ENCODE measurements at places on chromosomes 1 and 21.

DNA sequence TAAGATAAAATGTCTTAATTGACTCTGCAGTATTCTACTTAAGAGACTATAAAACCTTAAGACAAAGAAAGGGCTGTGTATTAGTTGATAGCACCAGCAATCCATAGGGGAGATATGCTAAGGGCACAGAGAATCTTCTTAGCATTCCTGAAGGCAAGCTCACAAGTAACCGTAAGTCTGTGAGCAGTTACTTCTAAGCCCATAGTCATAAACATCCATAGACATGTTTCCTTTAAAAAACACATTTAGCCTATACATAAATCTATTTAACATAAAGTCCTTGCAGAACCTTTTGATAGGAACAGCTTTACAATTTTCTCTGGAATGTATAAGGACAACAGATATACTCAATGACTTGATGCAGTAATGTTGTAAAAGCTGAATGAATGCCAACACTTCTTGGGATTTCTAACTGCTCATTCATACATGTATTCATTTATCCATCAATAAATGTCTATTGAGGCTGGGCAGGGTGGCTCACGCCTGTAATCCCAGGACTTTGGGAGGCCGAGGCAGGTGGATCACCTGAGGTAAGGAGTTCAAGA is 6.3 kb upstream of the ERRFI1 start:
- DNase-seq: no peak

DNA sequence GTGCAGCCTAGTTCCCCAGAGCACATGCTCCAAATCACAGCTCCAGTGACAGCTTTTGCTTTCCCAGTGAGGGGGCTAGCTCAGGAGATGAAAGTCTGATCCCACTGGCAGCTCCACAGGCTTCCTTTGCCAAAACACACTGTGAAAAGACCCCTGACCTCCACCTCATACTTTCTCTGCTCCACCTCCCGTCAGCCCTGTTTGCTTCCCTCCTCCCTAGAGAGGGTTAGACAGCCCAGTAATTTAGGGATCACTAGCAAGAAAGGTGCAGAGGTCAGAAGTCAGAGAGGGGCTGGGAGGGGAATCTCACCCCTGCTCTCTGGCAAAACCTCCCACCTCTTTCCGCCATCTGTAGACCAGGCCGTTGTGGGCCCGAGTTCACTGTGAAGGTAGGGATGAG is 62.8 kb downstream of the PLXNA2 start:
- no peak for DNase-seq

- DNase-seq: no peak
Measured at GRCh38 chr1:214444182-214444939, 107.0 kb downstream of the PTPN14 start.

DNA sequence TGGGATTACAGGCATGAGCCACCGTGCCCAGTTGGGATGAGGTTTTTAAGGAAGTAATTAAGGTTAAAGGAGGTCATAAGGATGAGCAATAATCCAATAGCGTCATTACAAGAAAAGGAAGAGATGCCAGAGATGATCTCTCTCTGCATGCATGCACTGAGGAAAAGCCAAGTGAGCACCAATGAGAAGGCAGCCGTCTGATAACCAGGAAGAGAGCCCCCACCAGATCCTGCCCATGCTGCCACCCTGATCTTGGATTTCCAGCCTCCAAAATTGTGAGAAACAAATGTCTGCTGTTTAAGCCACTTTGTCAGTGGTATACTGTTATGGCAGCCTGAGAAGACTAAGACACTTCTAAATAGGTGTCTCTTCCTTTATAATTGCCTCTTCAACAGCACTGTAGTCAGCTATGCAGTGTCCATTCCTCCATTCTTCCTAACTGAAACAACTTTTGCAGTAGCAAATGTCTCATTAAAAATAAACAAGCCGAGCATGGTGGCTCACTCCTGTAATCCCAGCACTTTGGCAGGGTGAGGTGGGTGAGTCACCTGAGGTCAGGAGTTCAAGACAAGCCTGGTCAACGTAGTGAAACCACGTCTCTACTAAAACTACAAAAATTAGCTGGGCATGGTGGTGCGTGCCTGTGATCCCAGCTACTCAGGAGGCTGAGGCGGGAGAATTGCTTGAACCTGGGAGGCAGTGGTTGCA is 216.2 kb upstream of the RUNX1 start:
- DNase-seq: peak; percentile 38

- peak; percentile 43 for DNase-seq
Measured at GRCh38 chr1:89873770-89874169, 52.9 kb downstream of the LRRC8D start.

DNA sequence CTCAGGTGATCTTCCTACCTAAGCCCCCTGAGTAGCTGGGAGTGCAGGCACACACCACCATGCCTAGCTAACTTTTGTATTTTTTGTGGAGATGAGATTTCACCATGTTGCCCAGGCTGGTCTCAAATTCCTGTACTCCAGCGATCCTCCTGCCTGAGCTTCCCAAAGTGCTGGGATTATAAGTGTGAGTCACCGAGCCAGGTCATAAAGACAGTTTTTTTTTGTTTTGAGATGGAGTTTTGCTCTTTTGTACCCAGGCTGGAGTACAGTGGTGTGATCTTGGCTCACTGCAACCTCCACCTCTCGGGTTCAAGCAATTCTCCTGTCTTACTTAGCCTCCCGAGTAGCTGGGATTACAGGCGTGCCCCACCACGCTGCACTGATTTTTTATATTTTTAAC is 42.1 kb downstream of the KIF1B start:
- no peak for DNase-seq

DNA sequence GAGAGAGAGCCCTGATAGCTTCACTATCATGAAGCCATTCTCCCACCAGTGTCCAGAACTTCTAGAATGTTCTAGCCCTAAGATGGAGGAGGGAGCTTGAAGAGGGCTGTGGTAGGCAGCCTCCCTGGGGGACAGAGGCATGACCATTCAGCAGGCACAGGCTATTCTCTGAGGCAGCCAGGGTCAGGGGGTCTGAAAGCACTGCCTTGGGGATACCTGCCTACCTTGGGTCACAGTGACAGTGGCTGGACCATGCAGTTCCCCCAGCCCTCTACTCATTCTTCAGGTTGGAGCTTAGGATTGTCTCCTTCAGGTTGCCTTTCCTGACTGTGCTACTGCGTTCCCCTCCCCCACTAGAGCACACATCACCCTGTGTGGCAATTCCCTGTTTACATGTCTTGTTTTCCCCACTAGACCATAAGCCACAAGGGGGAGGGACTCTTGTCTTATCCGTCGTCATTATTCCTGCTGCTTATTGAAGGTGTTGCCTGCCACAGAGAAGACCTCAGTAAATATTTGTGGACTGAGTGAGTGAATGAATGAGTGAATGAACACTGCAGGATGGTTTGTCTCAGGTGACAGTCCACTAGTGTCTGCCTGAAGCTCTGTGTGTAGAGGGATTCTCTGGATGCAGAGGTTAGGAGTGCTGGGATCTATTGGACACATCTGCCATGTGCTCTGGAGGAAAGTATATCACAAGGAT is 5.2 kb downstream of the ZDHHC18 start:
- no peak for DNase-seq

GRCh38 chr1:197140121-197140520 is 6.3 kb downstream of the ASPM start:
- DNase-seq: no peak

GRCh38 chr1:244139655-244140054 is 88.6 kb downstream of the ZBTB18 start:
- no peak for DNase-seq

All from kidney glomerular epithelial cell (primary cell).